ENCODE measurements at places on chromosomes 16 and 17.

DNA sequence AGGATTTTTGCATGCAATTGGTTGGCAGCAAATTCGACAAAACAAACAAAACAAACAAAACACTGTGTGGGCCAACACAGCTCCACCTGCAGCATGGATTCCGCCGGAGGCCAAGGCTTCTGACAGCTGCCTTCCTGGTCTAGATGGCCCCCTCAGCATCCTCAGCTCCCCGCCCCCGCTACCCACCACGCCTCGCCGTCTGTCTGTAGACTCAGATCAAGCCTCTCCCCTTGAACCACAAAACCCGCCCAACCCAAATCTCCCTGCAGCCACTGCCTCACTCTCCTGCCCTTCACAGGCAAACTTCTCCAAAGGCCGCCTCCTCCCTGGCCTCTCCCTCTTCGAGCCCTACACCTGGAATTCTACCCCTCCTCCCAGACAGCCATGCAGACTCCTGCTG lies 57.9 kb downstream of the RTN4RL1 start:
- DNase-seq: no peak

DNA sequence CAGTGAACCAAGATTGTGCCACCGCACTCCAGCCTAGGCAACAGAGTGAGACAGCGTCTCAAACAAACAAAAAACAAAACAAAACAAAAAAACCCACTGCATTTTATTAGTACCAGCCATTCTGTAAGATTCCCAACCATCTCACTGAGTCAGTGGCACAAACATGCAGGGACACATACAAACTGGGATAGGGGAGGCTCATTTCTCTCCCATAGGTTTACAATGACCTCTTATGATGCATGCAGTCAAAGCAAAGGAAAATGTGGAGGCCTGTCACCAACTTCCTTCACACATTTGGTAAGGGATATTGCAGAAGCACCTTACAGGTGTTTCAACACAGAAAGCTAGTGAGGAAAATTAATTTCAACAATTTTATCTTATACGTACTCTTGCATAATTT lies 12.4 kb upstream of the STRADA start:
- DNase-seq: no peak

- no peak for DNase-seq
These were observed 246.5 kb downstream of the FOXL1 start for GRCh38 chr16:86824751-86825296.

GRCh38 chr17:42197564-42198156 lies 3.4 kb upstream of the GHDC start:
- no peak for DNase-seq

- DNase-seq: no peak
These were observed 216.5 kb downstream of the TMEM114 start for GRCh38 chr16:8373676-8374431.

DNA sequence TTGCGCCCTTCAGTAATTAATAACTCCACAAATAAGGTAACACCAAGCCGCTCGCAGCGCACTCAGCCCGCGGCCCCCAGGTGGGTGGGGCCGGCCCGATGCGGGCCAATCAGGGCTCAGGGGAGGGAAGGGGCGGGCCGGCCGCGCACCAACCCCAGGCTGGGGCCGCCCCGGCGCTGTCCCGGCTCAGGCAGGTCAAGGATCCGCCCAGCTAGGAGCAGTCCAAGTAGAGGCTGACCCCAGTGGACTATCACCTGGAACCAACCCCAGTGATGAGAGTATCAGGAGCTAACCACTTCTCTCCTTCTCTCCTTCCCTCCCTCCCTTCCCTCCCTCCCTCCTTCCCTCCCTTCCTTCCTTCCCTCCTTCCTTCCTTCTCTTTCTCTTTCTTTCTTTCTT lies 110.8 kb downstream of the C16orf78 start:
- DNase-seq: no peak

DNA sequence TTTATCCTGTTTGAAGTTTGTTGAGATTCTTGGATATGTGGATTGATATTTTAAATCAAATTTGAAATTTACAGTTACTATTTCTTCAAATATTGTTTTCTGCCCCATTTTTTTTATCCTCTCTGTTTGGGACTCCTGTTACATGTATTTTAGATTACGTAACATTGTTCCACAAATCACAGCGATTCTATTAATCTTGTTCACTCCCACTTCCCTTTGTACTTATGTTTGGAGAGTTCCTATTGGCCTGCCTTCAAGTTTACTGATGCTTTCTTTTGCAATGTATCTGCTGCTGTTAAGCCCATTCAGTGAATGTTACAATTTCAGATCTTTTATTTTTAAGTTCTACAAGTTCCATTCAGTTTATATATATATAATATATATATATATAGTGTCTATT lies 288.3 kb upstream of the TNRC6C start:
- no peak for DNase-seq

- no peak for DNase-seq
These were observed 6.2 kb downstream of the ZNF276 start for GRCh38 chr16:89727406-89728120.

- DNase-seq: no peak
These were observed 136.5 kb downstream of the CMIP start for GRCh38 chr16:81581107-81581506.

- DNase-seq: no peak
These were observed at the start of gene BEAN1 for GRCh38 chr16:66427036-66427860. BEAN1 (plus strand) TSS chr16:66427295; CDS start chr16:66437677, 10,382 bp downstream.

DNA sequence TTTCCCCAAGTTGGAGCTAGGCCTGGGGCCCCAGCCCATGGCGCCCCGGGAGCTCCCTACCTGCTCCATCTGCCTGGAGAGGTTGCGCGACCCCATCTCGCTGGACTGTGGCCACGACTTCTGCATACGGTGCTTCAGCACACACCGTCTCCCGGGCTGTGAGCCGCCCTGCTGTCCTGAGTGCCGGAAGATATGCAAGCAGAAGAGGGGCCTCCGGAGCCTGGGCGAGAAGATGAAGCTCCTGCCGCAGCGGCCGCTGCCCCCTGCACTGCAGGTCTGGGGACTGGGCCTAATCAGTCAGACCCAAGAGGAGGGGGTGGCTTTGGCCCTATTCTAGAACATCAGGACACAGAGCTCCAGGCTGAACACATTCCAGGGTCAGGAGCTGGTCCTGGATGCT lies 1.5 kb downstream of the RNF112 start:
- DNase-seq: no peak

GRCh38 chr17:56358651-56359050 lies 205.4 kb downstream of the ANKFN1 start:
- no peak for DNase-seq

- DNase-seq: no peak
These were observed 831 bp upstream of the RCVRN start for GRCh38 chr17:9905902-9906301.

DNA sequence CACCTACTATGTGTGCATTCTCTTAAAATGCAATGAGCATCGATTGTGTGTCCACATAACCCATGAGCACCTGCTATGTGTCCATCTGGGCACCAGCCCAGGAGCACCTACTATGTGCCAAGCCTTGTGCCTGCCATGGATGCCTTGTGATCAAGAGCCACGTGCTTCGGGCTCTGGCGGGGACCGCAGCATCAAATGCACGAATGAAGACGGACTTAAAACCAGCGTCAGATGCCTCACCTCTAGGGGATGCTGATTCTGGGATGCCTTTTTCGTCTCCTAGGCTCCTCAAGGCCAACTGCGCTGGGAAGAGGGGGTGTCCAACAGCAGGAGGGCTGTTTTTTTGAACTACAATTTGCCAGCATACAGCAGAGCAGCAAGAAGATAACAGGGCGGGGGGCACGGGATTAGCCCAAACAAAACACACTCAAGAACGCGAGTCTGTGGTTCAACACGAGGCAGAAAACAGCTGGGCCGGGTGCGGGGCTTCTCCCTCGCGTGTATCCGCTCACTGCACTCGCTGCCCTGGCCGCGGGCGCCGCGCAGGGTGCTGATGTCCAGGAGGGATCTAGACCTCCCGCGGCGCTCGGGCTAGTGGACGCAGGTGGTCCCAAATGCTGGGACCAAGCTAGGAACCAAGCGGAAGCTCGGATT lies 1.2 kb upstream of the GLIS2 start:
- DNase-seq: peak; percentile 33

DNA sequence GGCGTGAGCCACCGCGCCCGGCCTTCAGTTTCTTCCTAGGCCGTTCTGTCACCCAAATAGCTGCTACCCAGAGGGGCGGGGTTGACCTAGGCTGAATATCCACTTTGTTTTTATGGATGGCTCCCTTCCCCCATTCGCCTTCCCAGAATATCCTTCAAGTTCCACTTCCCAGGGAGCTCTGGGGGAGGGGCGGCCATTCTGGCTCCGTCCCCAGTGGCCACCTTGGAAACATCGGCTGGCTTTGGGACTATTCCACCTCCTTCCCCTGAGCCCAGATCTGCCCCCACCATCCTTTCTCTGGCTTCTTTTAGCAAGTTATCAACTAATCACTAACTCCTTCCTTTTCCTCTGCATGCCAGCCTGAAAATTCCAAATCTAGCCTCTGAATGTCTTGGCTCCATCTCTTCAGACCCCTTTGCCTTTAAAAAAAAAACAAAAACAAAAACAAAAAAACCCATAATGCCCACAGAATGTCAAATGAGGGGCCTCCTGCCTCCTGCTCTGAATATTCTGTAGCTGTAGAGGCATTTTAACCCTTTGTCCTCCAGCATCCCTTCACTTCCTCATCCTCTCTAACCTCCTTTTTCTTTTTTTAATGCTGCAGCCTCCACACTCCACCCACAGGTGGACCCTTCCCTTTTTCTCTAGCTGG lies 6.4 kb downstream of the ATP1B2 start:
- no peak for DNase-seq

DNA sequence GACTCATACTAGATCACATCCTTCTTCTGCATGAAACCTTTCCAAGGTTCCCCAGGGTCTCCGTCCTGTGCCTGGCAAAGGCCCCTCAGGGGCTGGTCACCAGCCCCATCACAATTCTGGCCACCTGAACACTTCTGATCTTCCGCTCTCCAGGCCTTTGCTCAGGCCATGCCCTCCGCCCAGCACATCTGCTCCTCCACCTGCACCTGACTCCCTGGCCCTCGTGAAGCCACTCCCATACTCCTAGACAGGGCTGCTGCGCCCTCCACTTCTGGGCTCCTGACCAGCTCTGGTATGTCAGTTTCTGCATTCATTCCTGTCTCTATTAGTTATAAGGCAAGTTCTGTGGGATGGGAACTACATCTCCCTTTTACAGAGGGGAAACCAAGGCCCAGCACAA lies 1.9 kb upstream of the MYL11 start:
- no peak for DNase-seq

- DNase-seq: no peak
These were observed 11.6 kb upstream of the CES4A start for GRCh38 chr16:66976746-66977145.

- DNase-seq: no peak
These were observed 20.5 kb downstream of the GRB7 start for GRCh38 chr17:39757931-39758873.

DNA sequence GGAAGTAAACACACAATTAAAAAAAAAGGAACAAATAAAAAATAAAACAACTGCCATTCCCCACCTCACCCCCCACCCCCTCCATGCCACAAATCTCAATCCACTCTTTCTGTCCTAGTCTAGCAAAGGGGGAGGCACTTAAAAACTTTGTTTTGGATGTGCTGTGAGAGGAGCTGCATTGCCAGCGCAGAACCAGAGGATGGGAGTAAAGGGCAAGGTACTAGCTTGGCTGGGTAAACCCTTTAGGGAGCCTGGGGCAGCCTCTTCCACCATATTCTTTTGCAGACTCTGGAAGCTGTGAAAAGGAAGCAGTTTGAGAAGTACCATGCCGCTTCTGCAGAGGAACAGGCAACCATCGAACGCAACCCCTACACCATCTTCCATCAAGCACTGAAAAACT lies 1.4 kb downstream of the MRPS7 start:
- DNase-seq: no peak

DNA sequence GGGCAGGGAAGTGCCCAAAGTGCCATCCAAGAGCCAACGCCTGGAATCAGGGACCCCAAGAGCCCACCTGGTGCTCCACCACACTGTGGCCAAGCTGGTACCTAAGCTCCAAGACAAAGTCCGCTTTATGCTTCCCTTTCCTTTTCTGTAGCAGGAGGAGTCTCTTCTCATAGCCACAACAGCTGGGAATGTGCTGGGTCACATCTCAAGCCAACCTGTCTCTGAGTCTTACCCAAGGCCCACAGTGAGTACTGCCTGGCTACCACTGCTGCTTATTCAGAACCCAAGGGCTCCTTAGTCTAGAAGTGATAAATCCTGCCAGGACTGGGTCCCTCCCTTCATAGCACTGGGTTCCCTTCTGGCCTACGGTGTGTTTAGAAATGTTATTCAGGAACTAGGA lies 49.8 kb downstream of the ERCC4 start:
- no peak for DNase-seq

DNA sequence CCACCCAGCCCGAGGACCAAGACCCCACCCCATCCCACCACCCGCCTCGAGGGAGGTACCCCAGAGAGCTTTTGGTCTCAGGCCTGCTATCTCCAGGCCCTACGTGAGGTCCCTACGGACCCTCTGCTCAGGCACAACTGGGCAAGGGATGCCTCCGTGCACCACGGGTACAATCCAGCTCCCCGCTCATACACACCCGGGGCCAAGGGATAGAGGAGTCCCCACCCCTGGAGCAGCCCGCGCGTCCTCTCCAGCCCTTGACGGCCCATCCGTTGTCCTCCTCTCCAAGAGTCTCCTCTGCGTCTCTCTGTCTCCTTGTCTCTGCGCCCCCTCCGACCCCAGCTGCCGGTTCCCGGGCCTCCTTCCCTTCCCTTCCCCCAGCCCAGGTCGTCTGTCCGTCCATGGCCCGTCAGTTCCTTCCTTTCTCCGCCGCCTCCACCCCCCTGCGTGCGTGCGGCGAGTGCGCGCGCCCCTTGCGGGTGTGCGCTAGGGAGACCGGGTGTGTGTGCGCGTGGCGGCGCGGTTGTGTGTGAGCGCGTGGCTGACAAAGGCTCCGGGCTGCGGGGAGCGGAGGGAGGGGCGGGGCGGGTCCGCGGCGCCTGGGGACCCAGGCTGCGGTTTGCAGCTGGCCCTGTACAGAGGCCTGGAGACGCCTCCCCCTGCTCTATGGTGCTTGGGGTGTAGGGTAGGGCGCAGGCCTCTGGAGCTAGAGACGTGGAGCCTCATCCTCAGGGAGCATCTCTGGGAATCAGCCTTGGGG lies 930 bp downstream of the SPNS2 start:
- no peak for DNase-seq

GRCh38 chr17:14094676-14095601 lies 25.6 kb downstream of the COX10 start:
- DNase-seq: no peak

DNA sequence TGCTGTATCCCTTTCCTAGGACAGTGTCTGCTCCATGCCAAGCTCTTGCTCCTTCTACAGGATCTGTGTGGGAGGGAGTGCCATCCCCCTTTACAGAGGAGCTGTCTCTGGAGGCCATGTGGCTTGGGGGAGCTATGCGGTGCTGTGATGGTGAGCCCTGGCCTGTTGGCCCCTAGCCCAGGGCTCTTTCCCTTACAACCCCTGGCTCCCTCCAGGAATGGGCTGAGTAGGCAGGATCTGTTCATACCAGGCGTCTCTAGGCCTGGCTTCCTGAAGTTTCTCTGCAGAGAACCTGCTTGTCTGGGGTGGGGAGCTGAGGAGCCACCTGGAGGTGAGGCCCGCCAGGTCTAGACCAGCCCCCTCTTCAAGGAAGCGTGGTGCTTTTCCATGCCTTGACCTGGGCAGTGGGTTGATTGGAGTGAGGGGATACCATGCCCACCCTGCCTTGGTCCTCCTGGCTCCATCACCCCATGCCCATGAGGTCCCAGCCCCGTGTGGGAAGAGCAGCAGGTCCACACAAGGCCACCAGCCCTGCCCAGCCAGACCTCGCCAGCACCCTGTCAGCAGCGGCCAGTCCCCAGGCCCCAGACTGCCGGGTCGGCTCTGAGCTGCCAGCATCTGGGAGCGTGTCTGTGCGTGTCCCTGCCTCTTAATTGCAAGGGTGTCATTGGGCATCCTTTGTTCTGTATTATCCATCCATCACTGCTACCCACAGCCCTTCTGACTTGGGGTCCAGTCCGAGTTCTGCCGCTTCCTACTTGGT lies 14.7 kb downstream of the LLGL2 start:
- no peak for DNase-seq
